ENCODE measurements at places on chromosomes 16 and 17. TPM values are rescaled to one million over a fixed set of nuclear protein-coding genes. Genes with fewer than 3 reads are reported as not detected.

DNA sequence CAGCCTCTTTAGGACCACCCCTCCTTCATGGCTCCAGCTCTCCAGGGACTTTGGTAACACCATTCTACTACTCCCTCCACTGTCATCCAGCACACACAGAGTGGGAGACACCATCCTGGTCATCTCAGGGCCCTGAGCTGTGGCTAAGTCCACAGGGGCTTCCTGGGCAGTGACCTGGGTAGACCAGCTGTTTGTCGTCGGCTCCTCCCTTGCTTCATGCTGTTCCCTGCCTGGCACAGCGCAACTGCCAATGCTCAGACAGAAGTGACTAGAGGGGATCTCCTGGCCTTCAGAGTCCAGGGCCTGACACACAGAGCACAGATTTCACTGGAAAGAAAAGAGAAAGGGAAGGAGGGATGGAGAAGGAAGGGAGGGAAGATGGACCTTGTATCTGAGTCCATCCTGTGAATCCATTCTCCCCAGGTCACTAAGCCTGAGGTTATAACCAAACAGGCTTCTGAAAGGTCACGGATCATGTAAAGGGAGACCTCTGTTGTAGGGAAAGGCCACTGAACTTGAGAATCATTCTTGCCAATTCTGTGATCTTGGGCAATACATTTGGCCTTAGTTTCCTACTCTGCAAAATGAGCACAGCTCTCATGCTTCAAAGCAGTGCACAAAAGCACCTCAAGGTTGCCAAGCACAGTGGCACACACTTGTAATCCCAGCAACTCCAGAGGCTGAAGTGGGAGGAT, 18.5 kb upstream of the PHB1 start:
- DNase-seq: no peak

- no peak for DNase-seq
Measured at GRCh38 chr17:35786941-35787432, 8.5 kb downstream of the MMP28 start.

The WNK4 gene
- 0.10 TPM for total RNA-seq

DNA sequence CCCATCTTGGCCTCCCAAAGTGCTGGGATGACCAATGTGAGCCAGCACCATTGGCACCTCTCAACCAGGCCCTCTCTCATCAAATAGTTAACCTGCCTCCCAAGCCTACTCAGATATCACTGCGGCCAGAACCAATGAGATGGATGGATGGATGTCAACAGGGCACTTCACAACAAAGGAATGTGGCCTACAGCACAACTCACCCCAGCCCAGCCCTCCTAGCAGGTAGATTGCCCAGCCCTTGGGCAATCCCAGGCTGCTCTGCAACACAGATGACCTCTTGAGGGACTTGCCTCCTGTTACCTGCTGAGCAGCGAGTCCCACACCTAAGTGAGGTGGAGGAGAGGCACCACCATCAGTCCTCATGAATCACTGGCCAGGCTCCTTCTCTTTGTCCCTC, 22.6 kb upstream of the KIFC3 start:
- no peak for DNase-seq

- DNase-seq: no peak
Measured at GRCh38 chr17:9541718-9542117, 33.9 kb downstream of the STX8 start.

The VTN gene
- 0.18 TPM for total RNA-seq

The RNF213 gene
- total RNA-seq: 228 TPM

DNA sequence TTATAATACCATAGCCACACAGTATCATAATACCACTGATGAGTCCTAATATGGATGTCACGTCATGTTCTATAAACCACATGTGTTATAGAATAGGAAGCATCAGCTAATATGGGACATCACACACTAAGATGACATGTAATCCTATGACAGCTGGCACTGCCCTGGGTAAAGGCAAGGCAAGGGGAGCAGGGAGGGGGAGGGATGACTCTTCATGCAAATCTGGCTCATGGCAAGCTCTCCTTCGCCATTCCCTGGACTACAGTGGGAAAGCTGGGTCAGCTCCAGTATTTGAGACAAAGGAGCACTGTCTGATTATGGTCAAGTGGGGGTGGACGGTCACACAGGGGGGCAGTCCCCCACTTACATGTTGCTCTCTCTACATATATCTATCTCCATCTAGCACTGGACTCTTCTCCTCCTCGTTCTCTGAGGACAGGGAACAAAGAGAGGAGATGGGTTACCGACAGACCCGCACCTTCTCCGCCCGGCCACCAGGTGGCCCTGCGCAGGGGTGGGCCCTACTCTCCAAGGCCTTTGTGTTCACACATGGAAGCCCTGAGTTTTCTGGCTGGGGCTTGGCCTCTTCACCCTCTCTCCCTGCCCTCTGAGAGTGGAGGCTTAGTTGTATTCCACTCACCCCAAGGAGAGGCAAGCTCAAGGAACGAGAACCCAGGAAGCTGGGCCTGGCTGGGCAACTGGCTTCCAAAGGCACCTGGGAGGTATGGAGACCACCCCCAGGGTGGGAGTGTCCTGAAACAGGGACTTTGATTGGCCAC, 23.4 kb upstream of the MPO start:
- no peak for DNase-seq

DNA sequence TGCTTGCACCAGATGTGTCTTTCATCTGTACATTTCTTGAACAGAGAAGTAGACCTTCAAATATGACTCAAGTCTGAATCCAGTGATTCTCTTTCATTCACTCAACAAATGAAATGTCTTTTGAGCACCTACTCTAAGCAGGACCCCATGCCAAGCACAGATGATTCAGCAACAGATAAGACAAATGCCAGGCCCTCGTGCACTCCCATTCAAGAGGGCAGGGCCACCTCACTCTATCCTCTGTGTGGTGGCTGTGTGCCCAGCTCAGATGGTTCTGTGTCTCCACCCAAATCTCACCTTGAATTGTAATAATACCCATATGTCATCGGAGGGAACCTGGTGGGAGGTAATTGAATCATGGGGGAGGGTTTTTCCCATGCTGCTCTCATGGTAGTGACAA, 74.1 kb upstream of the NKD1 start:
- no peak for DNase-seq

The ASPHD1 gene
- total RNA-seq: 0.12 TPM

- DNase-seq: no peak
Measured at GRCh38 chr16:48901712-48902374, 291.9 kb upstream of the N4BP1 start.

- no peak for DNase-seq
Measured at GRCh38 chr17:46783031-46783593, 35.4 kb downstream of the WNT3 start.

- no peak for DNase-seq
Measured at GRCh38 chr16:47866423-47866822, 289.4 kb downstream of the ABCC12 start.

DNA sequence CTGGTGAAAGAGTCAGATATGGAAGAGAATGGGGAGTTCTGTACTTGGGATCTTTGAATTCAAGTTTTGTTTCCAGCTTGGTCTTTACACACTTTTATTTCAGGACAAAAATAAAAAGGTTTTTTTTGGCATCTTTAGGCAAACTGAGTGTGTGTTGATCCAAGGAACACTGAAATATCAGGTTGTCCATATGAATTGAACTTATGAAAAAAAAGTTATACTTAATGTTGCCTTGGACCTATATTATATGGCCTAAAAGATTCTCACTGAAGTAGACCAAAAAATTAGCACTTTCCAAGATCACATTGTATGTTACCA, 14.9 kb downstream of the KPNB1 start:
- DNase-seq: no peak

- no peak for DNase-seq
Measured at GRCh38 chr16:14307527-14308367, 236.6 kb downstream of the MRTFB start.
